Activated CD4-positive, alpha-beta memory T cell treated with anti-CD3 and anti-CD28 coated beads for 36 hours (primary cell): ENCODE measurements at places on chromosomes 4 and X. TPM values are rescaled to one million over a fixed set of nuclear protein-coding genes. Genes with fewer than 3 reads are reported as not detected.
A peak's percentile ranks its signal among the peaks of the same experiment; 100 is the strongest.

PDZD4 gene
- 5.7 TPM for total RNA-seq

DNA sequence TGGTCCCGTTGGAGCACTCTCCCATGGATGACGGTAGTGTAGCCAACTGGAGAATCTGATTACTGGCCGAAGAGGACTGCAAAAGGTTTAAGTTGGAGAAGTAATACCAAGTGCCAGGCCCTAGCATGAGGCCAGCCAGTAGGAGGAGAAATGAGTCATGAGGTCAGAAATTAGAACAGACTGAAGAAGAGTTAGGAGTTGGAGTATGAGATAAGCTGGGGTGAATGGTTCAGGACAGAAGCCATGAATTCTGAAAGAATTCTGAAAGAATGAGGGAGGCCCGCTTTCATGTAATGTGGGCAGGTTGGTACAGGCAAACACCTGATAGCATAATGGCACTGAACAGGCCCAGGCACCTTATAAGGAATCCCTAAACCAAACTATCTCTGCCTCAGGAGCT, 18.4 kb upstream of the STK26 start:
- DNase-seq: no peak

DNA sequence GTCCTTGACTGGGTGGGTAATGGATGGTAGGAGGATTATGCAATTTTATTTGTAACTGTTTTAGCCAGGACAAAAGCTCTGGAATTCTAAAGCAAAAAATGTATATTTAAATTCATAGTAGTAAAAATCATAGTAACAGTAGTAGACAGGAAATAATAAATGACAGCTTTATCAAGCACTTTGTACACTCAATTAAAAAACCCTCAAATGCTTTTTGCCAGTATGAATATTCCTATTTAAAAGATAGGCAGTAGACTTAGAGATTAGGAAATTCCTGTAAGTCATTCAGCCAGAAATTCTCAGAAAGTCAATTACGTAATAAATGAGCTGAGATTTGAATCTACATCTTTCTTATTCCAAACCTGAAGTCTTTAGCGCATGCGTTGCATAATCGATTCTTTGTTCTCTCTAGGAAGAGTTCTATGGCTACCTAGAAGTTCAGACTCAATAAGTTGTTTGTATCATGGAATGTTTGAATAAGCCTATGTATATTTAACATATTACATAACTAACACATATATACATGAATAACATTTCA, 2.5 kb downstream of the AADAT start:
- no peak for DNase-seq

- peak; percentile 46 for DNase-seq
Measured at GRCh38 chrX:8988446-8988845, 45.5 kb downstream of the FAM9B start.

DNA sequence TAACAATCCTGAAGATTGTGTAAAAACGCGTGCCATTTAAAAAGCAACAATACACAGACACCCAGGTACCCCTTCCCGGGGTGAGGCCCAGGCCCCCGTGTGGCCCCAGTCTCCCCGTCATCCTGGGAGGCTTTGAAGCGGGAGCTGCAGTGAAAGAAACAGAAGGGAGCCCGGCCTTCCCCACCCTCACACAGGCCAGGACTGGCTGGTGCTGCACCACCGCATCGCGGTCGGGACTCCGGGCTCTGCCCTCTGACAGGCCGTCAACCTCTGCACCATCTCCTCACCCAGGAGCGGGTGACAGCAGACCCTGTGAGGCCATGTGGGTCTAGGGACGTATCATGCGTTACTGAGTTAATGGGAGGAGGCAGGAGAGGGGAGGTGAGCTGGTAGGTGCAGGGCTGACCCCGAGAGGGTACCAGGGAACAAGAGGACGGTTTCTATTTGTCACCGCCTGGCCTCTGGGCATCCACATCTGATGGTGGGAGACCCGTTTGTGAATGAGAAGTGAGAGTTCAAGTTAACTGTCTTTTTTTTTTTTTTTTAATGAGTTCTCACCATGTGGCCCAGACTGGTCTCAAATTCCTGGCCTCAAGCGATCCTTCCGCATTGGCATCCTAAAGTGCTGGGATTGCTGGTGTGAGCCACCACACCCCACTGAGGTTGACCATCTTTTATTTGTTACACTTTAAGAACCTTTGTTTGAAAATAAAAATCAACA, 27.3 kb downstream of the PIGG start:
- DNase-seq: no peak
